ENCODE measurements at places on chromosomes 5 and 9.

DNA sequence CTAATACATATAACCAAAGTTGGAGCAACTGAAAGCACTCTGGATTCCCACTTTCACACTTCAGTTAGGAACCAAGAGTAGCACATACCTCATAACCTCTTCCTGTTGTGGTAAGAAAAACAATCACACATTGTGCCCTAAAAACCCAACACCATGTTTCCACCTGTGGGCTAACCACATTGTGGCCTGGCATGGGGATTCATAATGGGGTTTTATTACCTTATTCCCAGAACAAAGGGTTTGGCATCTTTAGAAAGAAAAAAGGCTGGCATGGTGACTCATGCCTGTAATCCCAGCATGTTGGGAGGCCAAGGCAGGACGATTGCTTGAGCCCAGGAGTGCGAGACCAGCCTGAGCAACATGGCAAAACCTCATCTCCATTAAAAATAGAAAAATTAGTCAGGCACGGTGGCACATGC lies 60.6 kb downstream of the HSD17B3 start:
- H3K27me3 ChIP-seq, result no peaks in the 10 kb centered on the region
- H3K27ac ChIP-seq, result no peak overlapping the region
- H3K4me1 ChIP-seq, result peaks cover 28% of the 10 kb centered on the region
- no peaks in the 10 kb centered on the region for H3K36me3 ChIP-seq
- no peak for DNase-seq
- no peak overlapping the region for H3K4me3 ChIP-seq

GRCh38 chr9:134571946-134572917 lies 69.4 kb upstream of the COL5A1 start:
- no peak overlapping the region for H3K27ac ChIP-seq
- no peak for DNase-seq
- no peaks in the 10 kb centered on the region for H3K4me1 ChIP-seq
- H3K4me3 ChIP-seq, result no peak overlapping the region

DNA sequence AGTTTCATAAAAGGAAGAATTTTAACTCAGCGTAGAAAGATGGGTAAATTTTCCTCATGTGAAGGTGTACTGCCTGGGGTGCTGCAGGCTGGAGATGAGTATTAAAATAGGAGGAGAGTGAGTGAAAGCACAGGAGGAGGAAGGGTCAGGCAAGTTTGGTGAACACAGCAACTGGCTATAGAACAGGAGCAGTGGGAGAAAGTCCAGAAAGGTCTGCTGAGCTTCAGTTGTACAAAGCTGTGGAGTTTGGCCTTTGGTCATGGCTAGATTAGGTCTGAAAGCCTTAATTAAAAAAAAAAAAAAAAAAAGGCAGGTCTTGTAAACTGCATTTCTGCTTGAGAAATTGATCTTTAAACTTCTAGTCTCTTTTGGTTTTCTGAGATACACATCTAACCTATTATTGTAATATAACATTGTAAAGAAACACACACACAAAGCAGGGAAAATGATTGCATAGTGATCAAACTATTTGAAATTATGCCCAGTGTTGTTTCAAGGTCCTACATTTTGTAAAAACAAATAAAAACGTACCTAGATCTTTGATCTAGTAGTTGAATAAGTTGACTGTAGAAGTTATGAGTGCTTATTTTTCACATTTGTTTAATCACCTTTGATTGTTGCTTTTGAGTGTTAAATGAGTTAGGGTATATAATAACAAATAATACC lies 43.6 kb downstream of the MAP3K1 start:
- H3K36me3 ChIP-seq, result peaks cover 14% of the 10 kb centered on the region
- H3K27ac ChIP-seq, result no peak overlapping the region
- H3K4me3 ChIP-seq, result no peak overlapping the region
- peaks cover 10% of the 10 kb centered on the region for H3K4me1 ChIP-seq
- H3K27me3 ChIP-seq, result no peaks in the 10 kb centered on the region
- DNase-seq, result no peak

GRCh38 chr5:180090769-180091546 lies 19.4 kb upstream of the RNF130 start:
- H3K4me1 ChIP-seq, result peaks cover 28% of the 10 kb centered on the region
- DNase-seq, result peak; percentile 35
- H3K27me3 ChIP-seq, result no peaks in the 10 kb centered on the region
- H3K27ac ChIP-seq, result peak overlapping the region; percentile 86
- peak overlapping the region; percentile 81 for H3K4me3 ChIP-seq

- H3K4me3 ChIP-seq, result no peak overlapping the region
- H3K4me1 ChIP-seq, result no peaks in the 10 kb centered on the region
- no peak for DNase-seq
- H3K36me3 ChIP-seq, result no peaks in the 10 kb centered on the region
- peaks cover 2% of the 10 kb centered on the region for H3K27me3 ChIP-seq
- no peak overlapping the region for H3K27ac ChIP-seq
Observed at GRCh38 chr5:13511442-13511841, 433.0 kb downstream of the DNAH5 start.

- H3K27ac ChIP-seq, result no peak overlapping the region
- DNase-seq, result no peak
- H3K27me3 ChIP-seq, result no peaks in the 10 kb centered on the region
- no peaks in the 10 kb centered on the region for H3K36me3 ChIP-seq
- H3K4me3 ChIP-seq, result no peak overlapping the region
- peaks cover 17% of the 10 kb centered on the region for H3K4me1 ChIP-seq
Observed at GRCh38 chr5:57718155-57718554, 235.5 kb upstream of the ACTBL2 start.

DNA sequence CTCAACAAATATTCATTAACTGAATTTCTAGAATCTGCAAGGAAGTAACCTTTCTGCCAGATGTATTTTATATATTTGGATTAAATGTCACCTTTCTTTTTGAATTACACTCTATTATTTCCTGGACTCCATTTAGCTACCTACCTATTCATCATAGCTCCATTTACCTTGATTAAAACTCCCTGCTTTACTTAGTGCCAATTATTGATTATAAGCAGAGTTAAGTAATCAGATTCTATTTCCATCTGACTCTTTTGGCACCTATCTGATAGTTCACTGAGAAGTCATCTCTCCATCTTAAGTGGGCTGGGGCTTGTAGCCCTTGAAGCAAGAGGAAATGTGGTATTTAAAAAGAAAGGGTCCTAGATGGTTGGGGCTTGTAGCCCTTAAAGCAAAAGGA lies 88.6 kb downstream of the TRPM3 start:
- no peak overlapping the region for H3K27ac ChIP-seq
- no peaks in the 10 kb centered on the region for H3K4me1 ChIP-seq
- H3K4me3 ChIP-seq, result no peak overlapping the region
- no peak for DNase-seq
- no peaks in the 10 kb centered on the region for H3K36me3 ChIP-seq

DNA sequence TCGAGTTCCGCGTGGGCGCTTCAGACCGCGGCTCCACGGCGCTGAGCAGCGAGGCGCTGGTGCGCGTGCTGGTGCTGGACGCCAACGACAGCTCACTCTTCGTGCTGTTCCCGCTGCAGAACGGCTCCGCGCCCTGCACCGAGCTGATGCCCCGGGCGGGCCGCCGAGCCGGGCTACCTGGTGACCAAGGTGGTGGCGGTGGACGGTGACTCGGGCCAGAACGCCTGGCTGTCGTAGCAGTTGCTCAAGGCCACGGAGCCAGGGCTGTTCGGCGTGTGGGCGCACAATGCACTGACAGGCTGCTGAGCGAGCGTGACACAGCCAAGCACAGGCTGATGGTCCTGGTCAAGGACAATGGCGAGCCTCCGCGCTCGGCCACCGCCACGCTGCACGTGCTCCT lies 3.7 kb upstream of the PCDHB15 start:
- H3K4me1 ChIP-seq, result peaks cover 3% of the 10 kb centered on the region
- no peak overlapping the region for H3K4me3 ChIP-seq
- H3K27ac ChIP-seq, result no peak overlapping the region
- no peak for DNase-seq
- H3K27me3 ChIP-seq, result no peaks in the 10 kb centered on the region

DNA sequence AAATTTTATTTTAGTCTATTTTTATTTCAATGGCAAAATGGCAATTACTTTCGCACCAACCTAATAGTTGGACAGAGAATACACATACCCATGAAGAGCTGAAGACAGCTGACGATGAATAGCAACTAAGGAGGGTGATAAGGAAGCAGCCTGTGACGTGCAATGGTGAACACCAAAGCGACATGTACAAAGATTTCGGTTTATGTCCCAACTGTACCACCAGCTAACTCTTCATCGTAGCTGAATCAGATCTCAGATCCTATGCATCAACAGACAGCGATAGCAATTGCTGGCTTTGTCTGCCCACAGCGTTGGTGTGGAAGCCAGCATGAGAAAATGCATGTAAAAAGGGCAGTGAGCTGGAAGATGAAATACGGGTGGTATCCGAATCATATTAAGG lies 130.6 kb upstream of the ANKH start:
- H3K27ac ChIP-seq, result no peak overlapping the region
- H3K4me1 ChIP-seq, result peaks cover 16% of the 10 kb centered on the region
- H3K36me3 ChIP-seq, result no peaks in the 10 kb centered on the region
- H3K4me3 ChIP-seq, result no peak overlapping the region
- H3K27me3 ChIP-seq, result no peaks in the 10 kb centered on the region
- DNase-seq, result no peak

- no peak for DNase-seq
- peaks cover 16% of the 10 kb centered on the region for H3K4me1 ChIP-seq
- peaks cover 2% of the 10 kb centered on the region for H3K27me3 ChIP-seq
- no peaks in the 10 kb centered on the region for H3K36me3 ChIP-seq
- H3K27ac ChIP-seq, result no peak overlapping the region
- H3K4me3 ChIP-seq, result no peak overlapping the region
Observed at GRCh38 chr9:84828046-84828445, 158.5 kb downstream of the NTRK2 start.

GRCh38 chr5:41980396-41980795 lies 55.3 kb downstream of the FBXO4 start:
- H3K27me3 ChIP-seq, result peaks cover 4% of the 10 kb centered on the region
- no peaks in the 10 kb centered on the region for H3K4me1 ChIP-seq
- H3K36me3 ChIP-seq, result no peaks in the 10 kb centered on the region
- DNase-seq, result no peak
- no peak overlapping the region for H3K27ac ChIP-seq

DNA sequence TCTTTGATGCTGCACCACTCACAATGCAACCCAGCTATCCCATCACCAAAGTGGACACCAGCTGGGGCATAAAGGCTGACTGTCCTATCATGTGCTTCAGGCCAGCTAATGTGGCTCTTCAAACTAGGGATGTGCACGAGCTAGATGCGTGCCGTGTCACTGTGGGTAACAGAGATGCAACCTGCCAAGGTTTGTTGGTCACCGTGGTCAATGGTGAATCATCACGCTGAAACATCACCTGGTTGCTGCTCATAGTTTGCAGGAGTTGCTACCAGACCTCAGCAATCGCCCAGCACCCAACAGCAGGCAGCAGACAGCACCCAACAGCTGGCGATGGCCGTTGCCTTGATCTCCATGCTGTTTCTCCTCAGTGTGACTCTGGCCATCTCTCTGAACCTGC lies 2.1 kb upstream of the PCDHGA1 start:
- peaks cover 2% of the 10 kb centered on the region for H3K27me3 ChIP-seq
- H3K4me1 ChIP-seq, result no peaks in the 10 kb centered on the region

DNA sequence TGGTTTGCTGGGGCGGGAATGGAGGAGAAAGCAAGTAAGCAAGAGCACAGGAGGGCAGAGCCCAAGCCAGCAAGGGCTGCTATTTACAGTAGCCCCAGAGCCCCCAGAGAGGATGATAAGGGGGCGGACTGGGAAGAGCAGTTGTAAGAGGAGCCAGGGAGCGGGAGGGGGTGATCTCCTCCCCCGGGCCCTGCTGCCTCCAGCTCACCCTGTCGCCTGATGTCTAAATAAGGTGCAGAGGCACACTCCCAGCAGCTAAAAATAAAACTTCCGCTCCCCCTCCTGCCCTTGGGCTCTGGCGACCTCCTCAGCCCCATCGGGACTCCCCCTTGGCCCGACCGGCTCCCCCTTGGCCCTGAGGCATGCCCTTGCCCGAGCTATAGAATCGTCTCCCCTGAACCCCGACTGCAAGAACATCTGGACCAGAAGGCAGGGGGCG lies 14.4 kb upstream of the CCDC69 start:
- no peak for DNase-seq
- no peaks in the 10 kb centered on the region for H3K36me3 ChIP-seq
- no peak overlapping the region for H3K27ac ChIP-seq
- no peaks in the 10 kb centered on the region for H3K27me3 ChIP-seq
- H3K4me1 ChIP-seq, result peaks cover 9% of the 10 kb centered on the region
- H3K4me3 ChIP-seq, result no peak overlapping the region

- H3K27ac ChIP-seq, result no peak overlapping the region
- no peak overlapping the region for H3K4me3 ChIP-seq
- H3K36me3 ChIP-seq, result peaks cover 5% of the 10 kb centered on the region
- peaks cover 14% of the 10 kb centered on the region for H3K4me1 ChIP-seq
- H3K27me3 ChIP-seq, result no peaks in the 10 kb centered on the region
Observed at GRCh38 chr5:9263656-9264055, 282.2 kb downstream of the SEMA5A start.

- H3K4me1 ChIP-seq, result peaks cover 8% of the 10 kb centered on the region
- no peaks in the 10 kb centered on the region for H3K36me3 ChIP-seq
- H3K27me3 ChIP-seq, result peaks cover 4% of the 10 kb centered on the region
- H3K27ac ChIP-seq, result no peak overlapping the region
- H3K4me3 ChIP-seq, result no peak overlapping the region
- DNase-seq, result no peak
Observed at GRCh38 chr5:172694061-172694460, 53.0 kb downstream of the NEURL1B start.

GRCh38 chr5:123094237-123094918 lies 5.3 kb downstream of the PRDM6 start:
- H3K27me3 ChIP-seq, result peaks cover 96% of the 10 kb centered on the region
- H3K27ac ChIP-seq, result no peak overlapping the region
- H3K4me1 ChIP-seq, result peaks cover 20% of the 10 kb centered on the region
- peak overlapping the region; percentile 84 for H3K4me3 ChIP-seq

DNA sequence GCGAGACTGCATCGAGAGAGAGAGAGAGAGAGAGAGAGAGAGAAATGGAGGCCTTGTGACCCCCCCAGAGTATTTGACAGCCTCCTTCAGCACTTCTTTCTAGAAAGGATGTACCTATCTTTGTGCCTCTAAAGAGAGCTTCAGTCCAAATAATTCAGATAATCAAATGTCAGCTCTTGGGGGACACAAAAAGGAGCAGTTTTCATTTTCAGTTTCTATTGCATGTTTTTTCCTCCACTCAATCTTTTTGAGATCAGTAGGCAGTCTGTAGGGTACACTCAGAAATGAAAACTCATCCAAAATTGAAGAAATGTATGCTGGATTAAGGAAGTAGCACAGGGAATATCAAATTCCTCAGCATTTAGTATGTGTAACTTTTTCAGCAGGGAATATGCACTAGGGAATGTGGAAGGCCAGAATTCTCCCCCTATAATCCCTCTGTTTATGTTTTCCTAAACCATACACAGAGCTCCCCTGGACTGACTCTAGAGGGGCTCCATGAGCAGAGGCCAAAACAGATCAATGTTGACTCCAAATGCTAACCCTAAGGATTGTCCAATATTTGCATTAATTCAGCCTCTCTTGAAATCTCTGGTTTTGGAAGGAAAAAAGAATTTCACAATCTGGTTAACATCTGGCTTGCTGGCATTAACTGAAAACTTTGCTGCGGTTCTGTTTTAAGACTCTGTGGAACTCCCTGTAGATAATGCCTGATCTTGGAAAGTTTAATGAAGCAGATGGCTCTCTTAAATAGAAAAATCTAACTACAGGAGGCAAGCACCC lies 250.1 kb downstream of the CEMIP2 start:
- no peak overlapping the region for H3K4me3 ChIP-seq
- H3K36me3 ChIP-seq, result no peaks in the 10 kb centered on the region
- H3K4me1 ChIP-seq, result peaks cover 9% of the 10 kb centered on the region
- no peak for DNase-seq

- DNase-seq, result no peak
- H3K36me3 ChIP-seq, result no peaks in the 10 kb centered on the region
- H3K4me1 ChIP-seq, result no peaks in the 10 kb centered on the region
- no peaks in the 10 kb centered on the region for H3K27me3 ChIP-seq
- no peak overlapping the region for H3K27ac ChIP-seq
Observed at GRCh38 chr5:14557791-14558415, 23.7 kb upstream of the OTULINL start.

- H3K4me3 ChIP-seq, result no peak overlapping the region
- no peaks in the 10 kb centered on the region for H3K36me3 ChIP-seq
- peaks cover 14% of the 10 kb centered on the region for H3K4me1 ChIP-seq
- H3K27me3 ChIP-seq, result no peaks in the 10 kb centered on the region
- no peak overlapping the region for H3K27ac ChIP-seq
Observed at GRCh38 chr9:121619545-121620324, 31.7 kb upstream of the DAB2IP start.

Measured in neural crest cell (in vitro differentiated cells).